CD4-positive, alpha-beta T cell (primary cell): ENCODE measurements at places on chromosomes 3 and 15. TPM values are rescaled to one million over a fixed set of nuclear protein-coding genes. Genes with fewer than 3 reads are reported as not detected.

TRAIP gene
- 2.4 TPM for total RNA-seq

CCR5 gene
- 1.4 TPM for total RNA-seq

DNA sequence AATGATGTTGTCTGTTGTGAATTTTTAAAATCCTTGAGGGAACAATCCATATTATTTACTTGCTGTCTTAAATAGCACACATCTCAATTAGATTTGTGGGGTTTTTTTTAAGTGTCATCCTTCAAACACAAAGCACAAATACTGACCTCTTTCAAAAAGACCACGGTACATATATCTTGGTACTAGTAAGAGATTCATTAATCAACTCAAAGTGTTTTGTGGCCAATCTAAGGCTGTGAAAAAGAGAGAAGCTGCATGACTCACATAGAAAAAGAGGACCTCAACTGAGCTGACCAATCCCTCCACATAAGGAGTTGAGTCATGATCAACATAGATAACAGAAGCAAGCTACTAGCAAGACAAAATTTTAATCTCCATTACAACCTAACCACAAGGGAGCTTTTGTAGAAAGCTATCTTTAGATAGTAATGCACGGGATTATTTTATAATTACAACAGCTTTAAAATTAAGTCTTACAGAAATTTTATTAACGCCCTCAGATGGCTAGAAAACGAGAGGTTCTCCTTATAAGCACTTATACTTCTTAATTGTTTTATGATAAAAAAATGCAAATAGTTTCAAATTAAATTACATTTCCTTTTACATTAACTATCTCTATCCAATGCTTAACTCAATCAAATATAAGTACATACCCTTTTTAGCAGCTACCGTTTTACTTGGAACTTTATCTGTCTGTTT lies 60.5 kb downstream of the TOP2B start:
- H3K27me3 ChIP-seq, result no peaks in the 10 kb centered on the region
- no peak overlapping the region for H3K4me3 ChIP-seq

DNA sequence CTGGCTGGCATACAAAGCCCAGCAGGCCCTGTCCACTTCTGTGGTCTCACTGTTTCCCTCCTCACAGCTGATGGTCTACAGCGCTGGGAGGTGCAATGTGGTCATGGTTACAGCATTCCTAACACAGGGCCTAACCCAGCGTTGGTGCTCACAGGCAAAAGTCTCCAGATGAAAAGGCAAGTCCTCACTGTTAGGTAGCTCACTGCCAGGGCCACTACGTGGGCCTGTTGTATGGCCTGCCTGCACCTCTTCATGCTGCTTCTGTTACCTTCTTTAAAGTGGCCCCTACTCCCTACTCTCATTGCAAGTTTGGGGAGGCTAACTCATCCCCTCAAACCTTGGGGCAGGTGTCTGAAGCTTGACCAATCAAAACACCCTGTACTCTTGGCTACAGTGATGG lies 31.3 kb downstream of the CCDC13 start:
- no peaks in the 10 kb centered on the region for H3K27me3 ChIP-seq
- H3K36me3 ChIP-seq, result no peaks in the 10 kb centered on the region
- peaks cover 24% of the 10 kb centered on the region for H3K4me1 ChIP-seq
- H3K4me3 ChIP-seq, result no peak overlapping the region
- H3K27ac ChIP-seq, result no peak overlapping the region

GRCh38 chr3:188331166-188331565 lies 177.2 kb downstream of the LPP start:
- peaks cover 3% of the 10 kb centered on the region for H3K4me1 ChIP-seq
- DNase-seq, result no peak
- H3K36me3 ChIP-seq, result no peaks in the 10 kb centered on the region
- H3K4me3 ChIP-seq, result no peak overlapping the region
- no peak overlapping the region for H3K27ac ChIP-seq
- no peaks in the 10 kb centered on the region for H3K27me3 ChIP-seq

- no peak overlapping the region for H3K4me3 ChIP-seq
- DNase-seq, result no peak
- no peaks in the 10 kb centered on the region for H3K27me3 ChIP-seq
- no peak overlapping the region for H3K27ac ChIP-seq
Measured at GRCh38 chr3:154040283-154040682, 80.9 kb upstream of the ARHGEF26 start.
